PC-9 (cell line): ENCODE measurements at places on chromosomes 2 and 18. TPM values are rescaled to one million over a fixed set of nuclear protein-coding genes. Genes with fewer than 3 reads are reported as not detected.

The HOXD9 gene
- not detected in 2 replicates for total RNA-seq

The CNTNAP5 gene
- total RNA-seq = not detected in 2 replicates

The FECH gene
- total RNA-seq = 75.7 and 83.4 TPM in 2 replicates

The SERPINB4 gene
- not detected in 2 replicates for total RNA-seq

The KCNK3 gene
- total RNA-seq = 0.08 TPM in 1 of 2 replicates, not detected in the other

DNA sequence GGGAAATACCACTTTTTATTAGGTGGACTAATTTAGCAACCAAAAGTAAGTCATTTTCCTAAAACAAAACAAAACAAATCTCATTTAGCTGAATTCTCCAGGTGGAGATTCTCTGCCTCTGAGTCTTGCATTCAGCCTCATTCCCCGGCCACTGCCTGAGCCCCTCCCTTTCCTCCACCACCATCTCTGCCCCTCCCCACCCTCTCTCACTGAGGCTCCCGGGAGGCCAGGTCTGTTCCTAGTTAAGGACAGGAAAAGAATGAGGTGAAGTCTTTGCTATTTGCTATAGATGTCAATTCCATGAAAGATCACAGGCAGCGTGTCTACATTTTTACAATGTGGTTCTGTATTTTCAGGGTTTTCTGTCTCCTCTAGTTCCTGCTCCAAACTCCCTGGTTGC is 83.0 kb upstream of the SOX11 start:
- no peak for DNase-seq

DNA sequence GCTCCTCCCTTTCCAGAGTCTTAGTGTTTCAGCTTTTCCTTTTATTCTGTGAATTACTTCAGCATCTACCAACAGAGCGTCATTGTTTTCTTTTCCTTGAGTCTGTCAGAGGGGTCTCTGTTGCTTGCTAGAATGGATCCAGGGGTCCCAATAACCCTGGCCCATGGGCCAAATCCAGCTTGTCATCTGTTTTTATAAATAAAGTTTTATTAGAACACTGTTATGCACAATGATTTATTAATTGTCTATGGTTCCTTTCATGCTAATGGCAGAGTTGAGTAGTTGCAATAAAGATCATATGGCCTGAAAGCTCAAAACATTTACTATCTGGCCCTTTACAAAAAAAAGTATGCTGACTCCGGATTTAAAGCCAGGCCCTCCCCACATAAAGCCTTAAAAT is 58.8 kb downstream of the MRPL35 start:
- no peak for DNase-seq

- DNase-seq = no peak
Measured at GRCh38 chr2:6791682-6792081, 74.0 kb downstream of the CMPK2 start.
